Activated naive CD8-positive, alpha-beta T cell treated with anti-CD3 and anti-CD28 coated beads, Interleukin-2, amount 50 U/mL, for 24 hours (primary cell): ENCODE measurements at places on chromosomes 5 and 9.

GRCh38 chr5:127412698-127413097 is 104.7 kb upstream of the PRRC1 start:
- no peak for DNase-seq

- peak; percentile 10 for DNase-seq
Measured at GRCh38 chr5:69492923-69493395, 369 bp downstream of the OCLN start.

GRCh38 chr5:146880966-146881365 is 2.4 kb upstream of the PPP2R2B start:
- no peak for DNase-seq

- no peak for DNase-seq
Measured at GRCh38 chr9:137376386-137376785, 46.6 kb downstream of the EXD3 start.

- no peak for DNase-seq
Measured at GRCh38 chr5:76811214-76811613, 7.6 kb upstream of the F2RL1 start.

DNA sequence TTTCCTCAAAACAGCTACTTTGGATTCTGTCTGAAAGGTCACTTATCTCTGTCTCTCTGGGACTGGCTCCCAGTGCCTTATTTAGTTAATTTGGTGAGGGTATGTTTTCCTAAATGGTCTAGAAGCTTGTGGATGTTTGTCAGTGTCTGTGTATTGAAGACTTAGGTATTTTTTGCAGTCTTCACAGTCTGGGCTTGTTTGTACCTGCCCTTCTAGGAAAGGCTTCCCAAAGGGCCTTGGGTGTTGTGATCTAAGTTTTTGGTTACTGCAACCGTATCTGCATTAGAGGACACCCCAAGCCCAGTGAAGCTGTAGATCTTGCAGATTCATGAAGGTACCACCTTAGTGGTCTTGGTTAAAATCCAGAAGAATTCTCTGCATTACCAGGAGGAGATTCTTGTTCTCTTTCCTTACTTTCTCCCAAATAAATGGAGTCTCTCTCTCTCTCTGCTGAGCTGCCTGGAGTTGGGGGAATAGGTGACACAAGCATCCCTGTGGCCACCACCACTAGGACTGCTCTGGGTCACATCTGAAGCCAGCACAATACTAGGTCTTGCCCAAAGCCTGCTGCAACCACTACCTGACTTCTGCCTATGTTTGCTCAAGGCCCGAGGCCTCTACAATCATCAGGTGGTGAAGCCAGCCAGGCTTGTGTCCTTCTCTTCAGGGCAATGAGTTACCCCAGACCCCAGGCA is 17.8 kb upstream of the CCNB1 start:
- DNase-seq = no peak

- DNase-seq = no peak
Measured at GRCh38 chr5:24067208-24067607, 559.8 kb downstream of the PRDM9 start.

GRCh38 chr9:126151031-126151685 is 175.5 kb upstream of the MVB12B start:
- DNase-seq = no peak

- DNase-seq = peak; percentile 49
Measured at GRCh38 chr5:173328844-173329490, 753 bp upstream of the STC2 start.

DNA sequence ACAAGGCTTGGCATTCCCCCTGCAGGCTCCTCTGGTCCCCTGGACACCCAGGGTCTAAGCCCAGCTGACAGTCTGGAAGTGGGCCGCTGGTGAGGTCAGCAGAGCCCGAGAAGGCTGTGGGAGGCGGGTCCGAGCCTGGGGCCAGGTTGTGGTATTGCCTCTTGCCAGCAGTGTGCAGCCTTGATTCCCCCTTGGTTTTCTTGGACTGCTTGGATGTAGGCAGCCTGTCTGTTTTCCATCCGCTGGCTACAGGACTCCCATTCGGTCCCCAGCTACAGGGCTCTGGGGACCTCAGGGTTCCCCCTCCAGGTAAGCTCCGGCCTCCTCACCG is 1.6 kb downstream of the AIF1L start:
- DNase-seq = no peak

- DNase-seq = no peak
Measured at GRCh38 chr5:181186022-181186421, 19.0 kb downstream of the TRIM7 start.

- DNase-seq = no peak
Measured at GRCh38 chr5:31343946-31344345, 150.5 kb downstream of the CDH6 start.

GRCh38 chr5:79774171-79774854 is 84.7 kb downstream of the CMYA5 start:
- no peak for DNase-seq

GRCh38 chr9:91157883-91158282 is 203.8 kb downstream of the AUH start:
- DNase-seq = no peak
